ENCODE measurements at places on chromosomes 7 and 10.

GRCh38 chr10:99598781-99599509 lies 21.3 kb downstream of the SLC25A28 start:
- DNase-seq = no peak

- DNase-seq = peak; percentile 22
Observed at GRCh38 chr10:27223964-27224363, 16.6 kb downstream of the ACBD5 start.

GRCh38 chr7:91357379-91357778 lies 93.1 kb downstream of the FZD1 start:
- DNase-seq = no peak

- DNase-seq = no peak
Observed at GRCh38 chr10:97780841-97781617, 9.2 kb upstream of the SFRP5 start.

- DNase-seq = no peak
Observed at GRCh38 chr7:35755711-35756110, 45.1 kb upstream of the SEPTIN7 start.

GRCh38 chr10:88819290-88819689 lies 16.8 kb downstream of the LIPM start:
- DNase-seq = no peak

- no peak for DNase-seq
Observed at GRCh38 chr10:113857210-113857609, 2.7 kb downstream of the NHLRC2 start.

DNA sequence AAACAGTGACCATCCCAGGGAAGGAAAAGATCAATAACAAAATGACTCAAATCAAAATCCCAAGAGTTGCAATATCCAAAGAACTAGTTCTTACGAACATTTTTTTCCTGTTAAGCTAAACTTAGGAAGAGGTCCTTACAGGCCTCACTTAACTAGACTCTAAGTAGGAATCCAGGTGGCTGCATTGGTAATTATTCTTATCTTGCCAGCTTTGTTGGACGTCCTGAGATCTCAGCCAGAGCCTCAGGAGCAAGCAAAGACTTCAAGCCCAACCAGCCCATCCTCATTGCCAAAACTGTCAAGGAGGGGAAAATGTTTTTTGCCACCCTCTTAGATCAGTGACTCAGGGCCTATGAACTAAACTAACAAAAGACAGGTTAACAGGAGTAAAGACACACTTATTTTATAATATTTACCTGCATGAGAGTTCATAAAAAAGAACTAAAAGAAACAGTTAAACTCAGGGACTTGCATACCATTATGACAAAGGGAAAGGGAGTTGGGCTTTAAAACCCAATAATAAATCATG lies 18.3 kb upstream of the PPP1R9A start:
- DNase-seq = no peak

GRCh38 chr10:49290131-49290530 lies 8.8 kb upstream of the C10orf71 start:
- no peak for DNase-seq

DNA sequence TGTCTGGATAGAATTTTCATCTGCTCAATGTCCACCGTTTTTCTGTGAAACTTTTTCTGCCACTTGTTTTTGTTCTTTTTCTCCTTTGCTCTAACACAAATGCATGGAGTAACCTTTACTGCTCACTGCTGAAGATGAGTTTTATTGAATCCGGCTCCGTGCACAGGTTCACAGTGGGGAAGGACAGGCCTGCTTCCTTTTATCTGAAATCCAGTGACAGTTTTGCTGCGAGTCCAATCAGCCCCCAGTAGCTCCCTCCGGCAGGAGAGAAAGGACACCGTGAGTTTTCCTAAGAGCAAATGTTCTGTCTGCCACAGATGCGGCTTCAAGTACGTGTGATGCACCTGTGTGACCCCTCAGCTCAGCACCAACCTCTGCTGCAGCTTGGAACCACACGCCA lies 246.8 kb downstream of the MAD1L1 start:
- no peak for DNase-seq

GRCh38 chr10:5904227-5904626 lies 14.2 kb downstream of the FBH1 start:
- no peak for DNase-seq

- DNase-seq = no peak
Observed at GRCh38 chr7:71131256-71132126, 453 bp upstream of the GALNT17 start.

DNA sequence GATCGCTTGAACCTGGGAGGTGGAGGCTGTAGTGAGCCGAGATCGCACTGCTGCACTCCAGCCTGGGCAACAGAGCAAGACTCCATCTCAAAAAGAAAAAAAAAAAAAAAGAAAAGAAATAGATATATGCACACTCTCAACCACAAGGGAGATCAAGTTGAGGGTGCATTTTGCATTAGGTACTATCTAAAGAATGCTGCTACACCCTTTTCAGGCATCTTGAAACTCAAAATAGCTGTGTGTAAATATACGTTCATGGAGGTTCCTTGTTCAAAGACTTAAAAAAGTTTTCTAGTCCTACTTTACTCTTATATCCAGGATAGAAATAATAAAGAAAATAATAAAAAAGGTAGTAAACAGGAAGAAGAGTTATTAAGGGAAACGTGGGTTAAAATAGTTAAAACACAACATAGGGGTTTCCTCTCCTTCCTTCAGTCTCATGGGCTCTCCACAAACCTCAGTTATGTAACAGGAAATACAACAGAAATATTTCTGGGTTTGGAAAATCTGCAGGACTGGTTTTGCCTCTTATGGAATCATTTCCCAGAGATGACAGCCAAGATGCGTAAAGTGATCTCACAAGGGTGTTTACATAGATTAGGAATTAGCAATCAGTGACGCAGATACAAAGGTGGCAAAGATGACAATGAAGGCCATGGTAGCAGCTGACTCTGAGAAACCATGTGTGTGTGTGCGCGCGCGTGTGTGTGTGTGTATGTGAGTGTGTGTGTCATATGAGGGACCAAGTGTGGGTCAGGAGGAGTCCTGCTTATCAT lies 15.1 kb downstream of the STEAP4 start:
- no peak for DNase-seq

GRCh38 chr7:114519240-114519639 lies 104.6 kb downstream of the FOXP2 start:
- DNase-seq = no peak

- DNase-seq = no peak
Observed at GRCh38 chr10:72819053-72819452, 74.5 kb upstream of the OIT3 start.

- no peak for DNase-seq
Observed at GRCh38 chr10:69458430-69459100, 7.3 kb downstream of the TSPAN15 start.

DNA sequence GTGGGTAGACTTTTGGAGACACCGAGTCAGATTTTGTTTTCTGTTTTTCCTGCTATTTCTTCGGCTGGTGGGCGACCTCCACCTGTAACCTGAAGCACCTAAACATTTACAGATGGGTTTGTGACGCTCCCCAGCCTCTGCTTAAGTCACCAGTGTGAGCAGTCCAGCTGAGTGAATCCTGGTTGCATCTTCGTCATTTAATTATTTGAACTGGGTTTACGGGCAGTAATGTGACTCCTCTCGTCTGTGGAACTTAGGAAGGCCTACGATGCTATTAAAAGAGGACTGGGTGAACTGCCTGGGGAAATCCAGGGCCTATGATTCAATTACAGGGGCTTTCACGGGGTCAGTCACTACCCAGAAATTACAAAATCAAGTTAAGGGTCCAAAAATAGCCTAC lies 52.5 kb downstream of the WNT2 start:
- no peak for DNase-seq

- DNase-seq = no peak
Observed at GRCh38 chr10:131875501-131875900, 25.3 kb upstream of the PPP2R2D start.

- DNase-seq = no peak
Observed at GRCh38 chr10:123327896-123328295, 173.7 kb downstream of the BUB3 start.

DNA sequence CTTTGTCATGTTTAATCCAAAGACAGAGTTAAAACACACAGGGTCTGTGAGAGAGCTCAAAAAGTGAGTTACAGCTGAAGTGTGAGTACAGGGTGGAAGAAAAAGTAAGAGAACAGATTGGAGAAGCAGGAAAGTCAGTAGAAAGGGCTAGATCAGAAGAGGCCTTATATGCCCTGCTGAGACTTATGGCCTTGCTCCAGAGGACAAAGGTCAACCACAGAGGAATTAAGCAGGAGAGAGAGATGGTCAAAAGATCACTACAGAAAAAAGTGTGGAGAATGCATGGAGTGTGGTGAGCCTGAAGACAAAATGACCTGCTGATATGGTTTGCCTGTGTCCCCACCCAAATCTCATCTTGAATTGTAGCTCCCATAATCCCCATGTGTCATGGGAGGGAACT lies 213.8 kb downstream of the NEBL start:
- no peak for DNase-seq

DNA sequence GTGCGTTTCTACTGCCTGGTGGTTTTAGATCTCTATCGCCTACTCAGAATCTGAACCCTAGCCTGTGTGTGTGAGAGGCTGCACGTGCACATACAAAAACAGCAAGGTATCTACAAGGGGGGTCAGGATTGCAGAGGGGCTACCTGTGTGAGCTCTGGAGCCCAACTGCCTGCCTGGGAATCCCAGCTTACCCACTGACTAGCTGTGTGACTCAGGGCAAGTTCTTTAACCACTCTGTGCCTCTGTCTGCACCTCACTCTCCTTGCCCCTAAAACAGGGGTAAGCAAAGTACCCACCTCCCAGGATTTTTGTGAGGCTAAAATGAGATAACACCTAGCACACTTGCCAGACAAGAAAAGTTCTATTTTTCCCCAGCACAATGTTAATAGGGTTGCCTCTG lies 32.5 kb downstream of the DLG5 start:
- DNase-seq = no peak

- DNase-seq = no peak
Observed at GRCh38 chr7:35437619-35438275, 183.8 kb upstream of the TBX20 start.

DNA sequence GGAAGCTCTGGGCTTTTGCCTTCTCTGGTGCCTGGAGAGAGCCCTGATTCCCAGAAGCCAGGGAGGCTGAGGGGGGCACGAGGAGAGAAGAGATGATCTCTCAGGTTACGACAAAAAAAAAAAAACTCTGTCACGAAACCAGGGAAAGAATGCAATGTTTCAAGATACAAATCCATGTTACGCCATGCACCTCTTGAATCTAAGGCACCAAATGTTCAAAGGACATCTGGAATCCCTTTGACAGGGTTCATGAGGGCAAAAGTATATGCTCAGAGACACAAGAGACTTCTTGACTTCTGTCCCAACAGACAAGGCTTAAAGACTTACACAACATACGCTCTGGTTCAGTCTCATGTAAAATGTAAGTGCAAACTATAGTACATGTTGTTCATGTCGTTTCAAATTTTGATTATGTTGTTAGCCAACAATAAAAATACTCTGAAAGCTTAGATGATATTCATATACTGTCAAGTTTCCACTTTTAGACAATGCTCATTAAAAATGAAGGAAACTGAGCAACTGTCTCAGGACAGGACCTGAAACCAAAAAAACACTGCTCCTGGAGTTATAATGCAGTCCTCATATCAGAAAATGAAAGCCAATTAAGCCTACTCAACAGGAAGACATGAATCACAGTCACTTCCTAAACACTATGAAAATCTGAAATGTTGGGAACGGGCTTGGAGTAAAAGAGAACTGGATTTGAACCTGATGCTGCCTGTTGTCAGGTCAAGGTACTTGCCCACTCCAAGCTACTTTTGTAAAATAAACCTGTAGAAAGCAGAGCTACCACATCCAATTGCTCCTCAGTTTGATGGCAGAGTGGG lies 72.3 kb downstream of the CHCHD3 start:
- no peak for DNase-seq

- DNase-seq = no peak
Observed at GRCh38 chr7:560966-561630, 41.5 kb upstream of the PDGFA start.

DNA sequence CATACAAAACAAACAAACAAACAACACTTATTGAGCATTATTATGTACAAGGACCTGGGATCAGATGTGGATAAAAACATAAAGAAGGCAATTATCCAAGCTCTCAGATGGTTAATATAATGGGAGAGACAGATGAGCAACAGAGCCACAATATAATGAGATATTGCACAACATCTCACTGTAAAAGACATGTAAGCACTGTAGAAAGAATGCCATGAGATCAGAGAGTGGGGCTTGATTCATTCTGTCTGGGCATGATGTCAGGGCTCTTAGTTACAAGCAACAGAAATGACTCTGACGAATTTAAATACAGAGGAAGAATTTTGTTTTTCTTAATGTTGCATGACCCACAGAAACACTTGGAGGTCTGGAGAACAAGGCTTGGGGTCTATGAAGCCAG lies 164.7 kb upstream of the PLXDC2 start:
- DNase-seq = no peak

- DNase-seq = no peak
Observed at GRCh38 chr10:79034271-79034876, 34.4 kb upstream of the ZMIZ1 start.

DNA sequence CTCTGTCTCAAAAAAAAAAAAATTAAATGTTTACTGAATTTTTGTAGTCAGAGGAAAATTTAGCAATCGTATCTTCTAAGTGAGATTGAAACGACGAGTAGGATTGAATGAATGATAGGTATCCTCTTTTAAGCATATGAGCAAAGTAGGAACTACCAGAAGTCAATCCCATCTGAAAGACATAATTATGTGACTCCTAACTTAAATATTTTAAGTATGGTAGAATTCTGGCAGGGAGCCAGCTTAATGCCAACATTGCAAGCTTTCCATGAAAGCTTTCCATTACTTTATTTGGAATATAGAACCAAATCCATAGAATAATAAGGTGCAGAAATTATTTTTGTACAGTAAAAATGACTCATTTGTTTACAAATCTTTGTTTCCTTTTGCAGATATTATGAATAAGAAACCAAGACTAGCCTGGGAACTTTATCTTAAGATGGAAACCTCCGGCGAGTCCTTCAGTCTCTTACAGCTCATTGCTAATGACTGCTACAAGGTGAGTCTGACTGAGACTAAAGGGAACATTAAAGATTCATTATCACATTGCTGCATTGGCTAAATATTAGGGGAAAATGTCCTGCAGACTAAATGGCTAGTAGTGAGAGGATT lies 50.2 kb upstream of the UBN2 start:
- DNase-seq = no peak

GRCh38 chr10:97651773-97652172 lies 11.3 kb downstream of the PI4K2A start:
- no peak for DNase-seq

GRCh38 chr10:68633816-68634466 lies 73.8 kb downstream of the TET1 start:
- no peak for DNase-seq

- no peak for DNase-seq
Observed at GRCh38 chr10:20142311-20142710, 326.1 kb downstream of the PLXDC2 start.

- DNase-seq = no peak
Observed at GRCh38 chr7:139358541-139359365, 941 bp upstream of the LUC7L2 start.

DNA sequence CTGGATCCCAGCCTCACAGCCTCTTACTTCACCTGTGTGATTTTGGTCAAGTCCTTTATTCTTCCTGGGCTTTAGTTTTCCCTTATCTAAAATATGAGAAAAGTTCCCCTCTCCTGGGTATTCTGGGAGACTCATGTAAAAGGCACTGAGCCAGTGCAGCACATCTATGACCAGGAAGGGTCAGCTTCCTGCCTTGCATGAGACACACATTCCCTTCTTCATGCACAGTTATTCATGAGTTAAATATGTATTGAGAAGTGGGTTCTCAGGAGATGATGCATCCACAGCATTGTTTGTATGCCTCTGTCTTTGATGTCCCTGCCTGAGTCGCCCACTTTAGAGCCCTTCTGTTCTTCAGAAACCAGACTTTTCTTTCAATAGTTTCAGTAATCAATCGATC lies 33.3 kb downstream of the EGFR start:
- no peak for DNase-seq

Measured in activated naive CD4-positive, alpha-beta T cell (primary cell).